ENCODE measurements at places on chromosomes 3 and 15. TPM values are rescaled to one million over a fixed set of nuclear protein-coding genes. Genes with fewer than 3 reads are reported as not detected.

GRCh38 chr3:33237439-33237838 is 18.8 kb upstream of the SUSD5 start:
- no peak for DNase-seq

GRCh38 chr3:125442506-125442905 is 67.4 kb upstream of the ZNF148 start:
- DNase-seq: no peak

The TBC1D23 gene
- 58.1 TPM for total RNA-seq

The CACNA2D3 gene
- 2.5 TPM for total RNA-seq

DNA sequence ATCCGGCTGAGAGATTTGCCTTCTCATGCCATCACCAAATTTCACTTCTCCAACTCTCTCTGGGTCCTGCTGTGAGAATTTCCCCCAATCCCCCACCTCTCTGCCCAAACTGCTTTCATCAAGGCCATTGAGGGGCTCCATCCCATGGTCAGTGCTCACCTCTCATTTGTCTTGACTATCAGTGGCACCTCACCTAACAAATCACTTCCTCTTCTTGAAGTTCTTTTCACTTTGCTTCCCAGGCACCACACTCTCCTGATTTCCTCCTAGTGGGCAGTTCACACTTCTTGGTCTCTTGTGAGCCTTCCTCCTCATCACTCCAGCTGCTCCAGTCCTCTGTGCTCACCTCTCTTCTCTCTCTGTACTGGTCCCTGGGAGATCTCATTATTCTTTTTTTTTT is 169.6 kb downstream of the OPA1 start:
- DNase-seq: no peak

- DNase-seq: no peak
Observed at GRCh38 chr15:32871883-32872282, 154.1 kb downstream of the GREM1 start.

The RBP2 gene
- total RNA-seq: not detected

The MESP2 gene
- total RNA-seq: not detected

The DNAH12 gene
- 0.21 TPM for total RNA-seq

The KBTBD12 gene
- total RNA-seq: 38.2 TPM

- DNase-seq: no peak
Observed at GRCh38 chr15:38857814-38858213, 293.2 kb upstream of the RASGRP1 start.

DNA sequence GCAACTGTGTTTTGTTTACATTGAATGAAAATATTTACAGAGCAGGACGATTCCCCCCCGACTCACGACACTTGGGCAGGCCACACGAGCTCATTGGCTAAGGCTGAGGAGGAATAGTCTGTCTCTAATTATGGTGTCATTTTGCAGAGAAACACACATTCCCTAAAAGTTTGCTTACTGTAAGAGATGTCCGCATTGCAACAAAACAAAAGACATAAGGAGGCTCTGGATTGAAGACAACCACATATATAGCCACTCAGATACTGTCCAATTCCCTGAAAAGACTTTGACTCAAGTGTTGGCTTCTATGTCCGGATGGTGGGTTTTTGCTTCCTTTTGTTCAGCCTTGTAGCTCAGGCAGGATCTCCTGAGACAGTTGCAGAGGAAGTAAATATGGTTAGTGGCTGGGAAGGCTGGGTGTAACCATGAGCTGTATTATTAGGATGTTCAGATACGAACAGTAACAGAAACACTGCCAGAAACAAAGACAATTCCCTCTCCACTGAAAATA is 170.4 kb downstream of the KLHL25 start:
- DNase-seq: peak; percentile 82

DNA sequence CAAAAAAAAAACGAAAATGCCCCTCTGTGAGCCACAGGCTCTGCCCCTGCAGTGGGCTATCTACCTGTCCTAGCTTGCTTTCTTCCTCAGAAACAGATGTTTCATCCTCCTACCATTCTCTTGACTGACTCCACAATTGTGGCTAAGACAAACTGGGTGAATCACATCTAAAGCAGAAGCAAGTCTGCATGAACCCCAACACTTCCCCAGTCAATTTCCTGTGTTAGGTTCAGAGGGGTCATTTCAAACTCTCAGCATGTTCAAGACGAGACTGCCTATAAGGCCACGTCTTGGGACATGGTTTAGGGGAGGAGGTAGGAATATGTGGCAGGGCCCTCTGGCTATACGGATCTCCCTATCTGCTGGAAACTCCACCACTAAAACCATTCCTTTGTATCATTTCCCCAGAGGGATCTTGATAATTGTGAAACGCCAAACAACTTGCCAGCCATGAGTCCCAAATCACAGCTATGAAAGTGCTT is 28.6 kb upstream of the ANKDD1A start:
- DNase-seq: no peak

GRCh38 chr3:53003320-53003719 is 42.6 kb downstream of the SFMBT1 start:
- no peak for DNase-seq

The NEIL1 gene
- 22.7 TPM for total RNA-seq

DNA sequence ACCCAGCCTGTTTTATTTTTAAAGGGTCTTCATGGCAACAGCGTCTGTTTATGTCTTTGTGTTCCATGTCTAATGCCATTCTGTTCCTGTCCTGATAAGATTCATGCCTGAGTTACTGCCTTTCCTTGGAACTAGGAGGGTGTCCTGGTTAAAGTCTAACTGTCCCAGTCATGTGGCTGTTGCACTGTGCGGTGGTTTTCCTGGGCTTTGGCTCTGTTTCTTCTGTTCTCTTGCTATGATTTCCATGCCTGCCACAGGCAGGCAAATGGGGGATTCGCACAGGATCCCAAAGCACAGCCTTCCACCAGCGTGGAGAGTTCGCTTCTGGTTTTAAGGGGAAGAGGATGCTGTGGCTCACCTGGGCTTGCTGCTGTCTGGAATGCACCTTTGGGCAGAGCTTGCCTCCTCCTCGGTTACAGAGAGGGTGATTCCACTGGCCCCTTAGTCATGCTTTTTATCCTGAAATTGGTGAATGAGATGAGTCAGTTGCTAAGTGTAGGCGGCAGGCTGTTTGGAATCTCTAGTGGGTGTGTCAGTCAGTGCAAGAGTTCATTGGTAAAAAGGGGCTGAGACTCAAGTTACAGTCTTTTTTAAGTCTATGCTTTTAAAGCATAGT is 86.8 kb downstream of the CCK start:
- DNase-seq: peak; percentile 82

DNA sequence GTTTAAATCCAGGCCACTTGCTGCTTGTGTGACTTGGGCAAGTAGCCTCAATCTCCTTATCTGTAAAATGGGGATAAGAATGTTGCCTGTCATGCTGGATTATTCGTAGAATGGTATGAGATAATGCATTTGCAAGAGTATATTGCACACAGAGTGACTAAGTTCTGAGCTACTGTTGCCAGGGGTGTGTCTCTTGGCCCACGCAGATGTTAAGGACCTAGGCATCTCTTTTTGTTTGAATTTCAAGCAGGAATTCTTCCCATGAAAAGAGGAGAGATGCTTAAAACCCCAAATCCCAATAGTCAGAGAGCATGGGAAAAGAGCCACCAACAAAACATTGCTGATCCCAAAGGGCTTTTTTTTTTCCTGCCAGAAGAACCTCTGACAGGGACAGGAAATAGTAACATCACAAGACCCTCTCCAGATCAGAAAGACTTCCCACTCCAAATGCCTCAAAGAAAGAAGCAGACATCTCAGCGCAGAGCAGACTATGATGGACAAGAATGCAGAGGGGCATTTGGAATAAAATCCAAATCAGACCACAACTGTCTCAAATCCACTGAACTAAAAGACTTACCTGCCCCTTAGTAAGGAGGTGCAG is 90.5 kb downstream of the MRPL46 start:
- DNase-seq: no peak

DNA sequence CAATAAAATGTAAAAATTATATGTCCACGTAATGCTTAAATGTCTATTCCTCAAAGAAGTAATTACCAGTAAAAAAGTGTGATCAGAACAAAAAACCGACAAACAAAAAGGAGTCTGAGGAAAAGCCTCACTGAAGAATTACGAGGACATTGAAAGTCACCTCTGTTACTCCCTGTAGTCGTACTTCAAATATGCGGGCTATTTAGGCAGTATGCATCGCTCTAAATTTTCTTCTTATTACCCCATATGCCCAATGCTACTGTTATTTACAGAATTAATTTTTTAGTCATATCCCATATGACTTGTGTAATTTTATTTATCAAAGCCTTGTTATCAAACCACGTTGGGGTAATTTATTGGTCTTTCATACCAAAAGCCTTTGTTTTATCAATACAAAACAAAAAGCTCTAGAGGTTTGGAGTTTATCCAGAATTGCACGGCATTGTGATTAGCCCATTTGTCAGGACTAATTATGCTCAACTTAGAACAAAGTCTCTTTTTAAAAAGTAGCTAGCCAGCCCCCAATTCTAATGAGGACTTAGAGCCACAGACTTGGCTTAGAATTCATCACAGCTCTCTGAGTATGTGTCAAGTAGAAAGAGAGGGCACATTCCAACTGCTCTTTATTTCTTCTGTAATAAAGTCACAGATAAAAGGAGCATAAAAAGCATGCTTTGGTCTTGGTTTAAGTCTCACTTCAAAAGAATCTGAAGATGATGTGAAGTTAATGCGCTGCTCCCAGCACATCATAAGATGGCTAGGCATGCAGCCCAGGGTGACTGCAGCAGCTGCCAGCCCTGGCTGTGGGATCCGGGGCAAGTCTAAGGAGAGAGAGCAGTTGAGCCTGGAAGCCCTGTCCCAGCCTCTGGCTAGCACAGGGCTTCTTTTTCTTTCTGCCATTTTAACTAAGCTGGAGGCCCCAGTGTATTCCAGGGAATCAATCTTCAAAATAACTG is 521.0 kb downstream of the GABRG3 start:
- peak; percentile 68 for DNase-seq

DNA sequence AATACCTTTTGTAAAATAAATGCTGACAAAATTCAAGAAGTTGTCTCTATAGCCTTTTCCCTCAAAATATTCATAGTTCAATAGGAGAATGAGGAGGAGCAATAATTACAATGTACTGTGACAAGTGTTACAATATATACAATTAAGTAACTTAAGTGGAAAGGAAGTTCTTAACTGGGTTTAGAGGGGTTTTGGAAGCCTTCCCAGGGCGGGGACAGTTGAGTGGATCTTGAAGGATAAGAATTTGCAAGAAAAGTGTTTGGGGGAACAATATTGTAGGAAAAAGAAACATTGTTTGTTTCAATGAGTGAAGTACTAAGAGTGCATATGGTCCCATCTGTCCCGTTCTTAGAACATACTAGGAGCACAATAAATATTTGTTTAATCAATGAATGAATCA is 165.2 kb upstream of the PLSCR5 start:
- no peak for DNase-seq

GRCh38 chr3:14145236-14145635 is 20.4 kb downstream of the TMEM43 start:
- no peak for DNase-seq

- DNase-seq: no peak
Observed at GRCh38 chr3:183439515-183439914, 11.1 kb upstream of the MCF2L2 start.

DNA sequence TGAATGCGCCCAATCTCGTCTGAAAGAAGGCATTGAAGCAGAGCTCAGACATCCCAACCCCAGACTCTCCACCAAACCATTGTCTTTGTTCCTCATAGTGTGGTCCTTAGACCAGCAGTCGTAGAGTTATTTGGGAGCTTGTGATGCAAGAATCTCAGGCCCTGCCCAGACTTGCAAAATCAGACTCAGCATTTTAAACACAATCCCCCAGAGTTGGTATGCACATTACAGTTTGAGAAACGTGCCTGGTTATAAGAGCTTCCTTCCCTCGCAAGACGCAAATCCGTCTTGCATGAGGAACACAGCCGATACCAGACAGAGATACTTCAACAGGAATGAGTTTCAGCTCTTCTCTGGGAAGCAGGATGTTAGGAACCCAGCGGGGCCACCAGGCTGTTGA is 38.9 kb upstream of the IREB2 start:
- DNase-seq: no peak

DNA sequence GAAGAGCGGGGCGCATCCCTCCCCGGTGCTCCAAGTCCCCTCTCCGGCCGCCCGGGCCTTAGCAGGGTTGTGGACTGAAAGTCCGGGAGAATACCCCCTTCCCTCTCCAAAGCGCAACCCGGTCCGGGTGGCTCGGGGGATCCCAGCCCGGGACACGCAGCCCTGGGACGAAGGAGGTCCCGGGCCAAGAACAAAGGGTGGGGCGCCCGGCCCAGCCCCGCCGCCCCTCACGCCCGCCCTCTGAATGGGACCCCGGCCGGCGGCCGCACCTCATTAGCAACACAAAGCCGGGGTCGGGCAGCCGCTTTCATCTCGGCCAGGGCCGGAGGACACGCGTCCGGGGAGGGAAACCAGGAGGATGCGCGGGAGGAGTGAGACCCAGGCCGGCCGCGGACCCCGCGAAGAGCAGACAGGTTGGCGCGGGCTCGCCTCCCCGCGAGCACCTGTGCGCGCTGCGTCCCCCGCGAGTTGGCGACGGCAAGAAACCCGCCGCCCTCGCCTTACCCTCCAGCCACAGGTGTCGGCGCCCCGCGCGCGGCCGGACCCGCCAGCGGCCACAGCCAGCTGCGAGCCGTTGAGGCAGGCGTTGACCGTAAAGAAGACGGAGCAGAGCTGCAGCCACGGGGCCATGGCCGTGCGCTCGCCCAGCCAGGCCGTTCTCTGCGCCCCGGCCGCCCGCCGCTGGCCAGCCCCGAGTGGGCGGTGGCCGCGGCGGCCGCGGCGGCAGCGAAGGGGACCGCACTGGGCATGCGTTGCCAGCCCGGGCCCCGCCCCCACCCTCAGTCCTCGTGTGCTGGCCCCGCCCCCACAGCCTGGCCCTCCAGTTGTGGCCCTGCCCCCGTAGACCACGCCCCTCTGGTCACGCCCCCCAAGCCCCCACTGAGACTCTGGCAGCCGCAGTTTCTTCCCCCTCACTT is at the start of gene IL17RD:
TSS of gene IL17RD (minus strand) at position 697 of the 917 bp plus-strand sequence. CDS start at position 630, 67 bp downstream.
- peak; percentile 96 for DNase-seq

The CAMKV gene
- 0.51 TPM for total RNA-seq

- DNase-seq: no peak
Observed at GRCh38 chr3:196339493-196340254, 1.5 kb upstream of the TM4SF19 start.

DNA sequence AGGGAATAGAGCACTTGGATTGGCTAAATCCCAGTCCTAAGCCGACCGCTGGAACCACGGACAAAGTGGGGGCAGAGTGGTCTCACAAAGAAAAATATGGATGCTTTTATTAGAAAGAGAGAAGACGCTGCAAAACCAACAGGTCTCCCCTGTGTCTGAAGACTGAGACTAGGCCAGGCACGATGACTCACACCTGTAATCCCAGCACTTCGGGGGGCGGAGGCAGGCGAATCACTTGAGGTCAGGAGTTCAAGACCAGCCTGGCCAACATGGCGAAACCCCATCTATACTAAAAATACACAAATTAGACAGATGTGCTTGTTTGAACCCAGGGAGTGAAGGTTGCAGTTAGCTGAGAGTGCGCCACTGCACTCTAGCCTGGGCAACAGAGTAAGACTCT is 61.8 kb downstream of the ZDHHC19 start:
- DNase-seq: no peak

- peak; percentile 96 for DNase-seq
Observed at GRCh38 chr15:89143503-89144162, 55.4 kb downstream of the ABHD2 start.

The LRRC2 gene
- total RNA-seq: 13.0 TPM

- DNase-seq: no peak
Observed at GRCh38 chr3:171458864-171459136, 1.4 kb downstream of the TNIK start.

Measured in tongue (tissue), 3 donors.